Lung microvascular endothelial cell (primary cell): ENCODE measurements at places on chromosomes 6 and 20. TPM values are rescaled to one million over a fixed set of nuclear protein-coding genes. Genes with fewer than 3 reads are reported as not detected.

GRCh38 chr20:5316188-5317158 lies at the start of gene PROKR2:
Gene PROKR2, minus strand, starts transcription at chr20:5316954. Its CDS starts 2,585 bp downstream, at chr20:5314369.
- peak; percentile 6 for DNase-seq

GRCh38 chr6:25346064-25346463 lies 66.9 kb downstream of the CARMIL1 start:
- no peak for DNase-seq

DNA sequence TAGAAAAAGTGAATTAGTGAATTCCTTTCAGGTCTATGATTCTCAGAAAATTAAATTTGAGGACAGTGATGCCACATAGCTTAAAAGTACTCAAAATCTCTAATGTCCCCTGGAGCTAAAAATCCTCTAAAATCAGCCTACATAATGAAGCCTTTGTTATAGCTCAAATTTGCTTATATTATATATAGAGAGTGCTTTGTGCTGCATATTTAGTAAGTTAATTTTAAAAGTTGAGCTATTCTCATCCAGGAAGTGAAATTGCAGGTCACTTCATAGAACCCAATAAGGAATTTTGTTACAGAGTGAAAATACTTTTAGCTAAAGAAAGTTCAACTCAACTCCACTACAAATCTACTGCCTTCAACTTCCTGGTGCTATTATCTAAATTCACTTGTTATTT lies 507.5 kb upstream of the MAP3K7 start:
- DNase-seq: no peak

DNA sequence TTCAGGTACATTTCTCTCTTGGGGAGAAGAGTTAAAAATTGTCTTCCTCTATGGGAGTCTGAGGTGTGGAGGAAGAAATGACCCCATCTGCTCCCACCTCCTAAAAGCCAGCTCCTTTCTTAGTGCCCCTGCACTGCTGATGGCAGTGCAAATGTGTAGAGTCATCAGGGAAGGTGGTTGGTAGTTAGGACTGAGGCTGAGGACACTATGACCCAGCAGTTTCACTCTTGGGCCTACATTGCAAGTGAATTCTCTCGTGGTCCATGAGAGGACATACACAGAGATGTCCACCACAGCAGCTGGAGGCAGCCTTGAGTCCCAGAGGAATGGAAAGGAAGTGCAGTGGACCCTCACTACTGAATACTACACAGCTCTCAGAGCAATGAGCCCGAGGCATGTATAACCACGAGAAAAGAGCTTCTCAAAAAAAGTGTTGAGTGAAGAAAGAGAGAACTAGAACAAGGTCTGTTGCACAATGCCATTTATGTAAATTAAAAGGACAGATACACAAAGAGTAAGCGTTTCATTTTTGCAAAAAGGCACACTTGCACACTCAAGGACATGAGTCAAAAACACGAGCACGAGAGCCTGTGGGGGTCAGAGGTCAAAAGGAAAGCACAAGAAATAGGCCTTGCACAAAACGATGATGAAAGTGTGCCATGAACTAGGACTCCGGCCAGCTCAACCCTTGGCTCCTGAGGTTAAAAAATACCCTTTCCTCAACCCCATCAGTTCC lies 308.2 kb upstream of the PRND start:
- DNase-seq: no peak

- DNase-seq: no peak
Measured at GRCh38 chr20:51884561-51884960, 82.2 kb upstream of the SALL4 start.

- no peak for DNase-seq
Measured at GRCh38 chr6:37985355-37985754, 165.8 kb downstream of the ZFAND3 start.

DNA sequence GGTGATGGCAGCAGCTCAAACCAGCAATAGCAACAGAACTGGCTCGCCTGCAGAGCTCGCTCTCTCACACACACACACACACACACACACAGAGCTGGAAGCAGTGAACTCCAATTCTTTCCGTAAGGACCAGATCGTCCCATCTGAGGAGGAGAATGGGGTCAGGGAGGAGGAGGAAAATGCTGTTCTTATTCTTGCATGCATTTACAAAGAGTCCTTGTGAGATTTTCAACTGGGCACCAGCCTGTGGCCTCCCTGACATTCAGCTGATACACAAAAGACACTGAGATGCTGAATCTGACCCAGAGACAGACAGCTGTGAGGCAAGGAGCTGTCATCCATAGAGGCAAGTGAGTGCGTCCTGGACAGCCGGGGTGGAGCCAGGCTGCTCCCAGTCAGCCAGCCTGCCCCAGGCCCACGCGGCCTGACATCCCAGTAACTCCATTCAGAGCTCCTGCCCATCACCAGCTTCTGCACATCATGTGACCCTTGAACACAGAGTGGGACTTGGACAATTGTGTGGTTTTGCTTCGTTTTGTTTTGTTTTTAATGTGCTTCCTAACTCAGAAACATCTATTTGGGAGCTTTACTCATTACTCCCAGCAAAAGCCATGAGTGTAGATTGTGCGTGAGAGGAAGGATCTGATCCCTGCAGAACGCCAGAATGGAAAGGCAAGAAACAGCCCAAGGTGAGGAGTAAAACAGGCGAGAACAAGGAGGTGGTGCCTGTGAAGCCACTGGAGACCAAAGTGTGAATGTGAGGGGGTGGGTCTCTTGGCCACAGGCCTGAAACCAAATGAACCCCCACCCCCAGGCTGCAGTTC lies 2.1 kb downstream of the SERPINB9 start:
- DNase-seq: peak; percentile 55

DNA sequence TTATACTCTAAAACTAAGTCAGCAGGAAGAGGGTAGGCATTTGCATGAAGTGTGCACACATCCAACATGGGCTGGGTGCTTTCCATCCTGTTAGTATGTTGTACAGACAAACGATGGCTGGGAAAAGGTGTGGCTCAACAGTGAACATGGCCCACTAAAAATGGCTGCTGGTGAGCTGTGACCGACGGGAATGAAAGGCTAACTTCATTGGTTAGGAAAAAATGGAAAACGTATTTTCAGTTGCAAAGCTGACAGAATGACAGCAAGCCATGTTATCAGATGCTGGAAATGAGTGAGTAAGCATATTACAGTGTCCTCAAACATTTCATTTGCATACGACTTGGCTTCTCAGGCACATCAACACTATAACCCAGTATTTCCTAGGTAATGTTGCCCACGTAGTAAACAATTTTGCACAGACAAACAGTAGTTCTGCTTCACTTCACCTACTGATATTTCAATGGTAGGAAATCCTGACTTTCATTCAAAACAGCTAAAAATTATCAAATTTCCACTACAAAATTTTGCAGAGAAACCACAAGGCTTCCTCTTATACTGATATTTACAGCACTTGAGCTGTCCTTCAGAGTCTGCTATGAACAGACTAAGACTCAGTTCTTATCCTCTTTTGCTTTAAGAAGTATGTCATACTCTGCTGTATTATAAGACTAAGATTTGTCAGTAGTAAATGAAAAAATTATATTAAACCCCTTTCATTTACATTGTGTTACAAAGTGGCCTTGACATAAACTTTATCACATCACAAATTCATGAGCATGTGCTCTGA lies 98.9 kb downstream of the IRF4 start:
- no peak for DNase-seq

- no peak for DNase-seq
Measured at GRCh38 chr6:139275279-139276055, 16.3 kb downstream of the TXLNB start.

DNA sequence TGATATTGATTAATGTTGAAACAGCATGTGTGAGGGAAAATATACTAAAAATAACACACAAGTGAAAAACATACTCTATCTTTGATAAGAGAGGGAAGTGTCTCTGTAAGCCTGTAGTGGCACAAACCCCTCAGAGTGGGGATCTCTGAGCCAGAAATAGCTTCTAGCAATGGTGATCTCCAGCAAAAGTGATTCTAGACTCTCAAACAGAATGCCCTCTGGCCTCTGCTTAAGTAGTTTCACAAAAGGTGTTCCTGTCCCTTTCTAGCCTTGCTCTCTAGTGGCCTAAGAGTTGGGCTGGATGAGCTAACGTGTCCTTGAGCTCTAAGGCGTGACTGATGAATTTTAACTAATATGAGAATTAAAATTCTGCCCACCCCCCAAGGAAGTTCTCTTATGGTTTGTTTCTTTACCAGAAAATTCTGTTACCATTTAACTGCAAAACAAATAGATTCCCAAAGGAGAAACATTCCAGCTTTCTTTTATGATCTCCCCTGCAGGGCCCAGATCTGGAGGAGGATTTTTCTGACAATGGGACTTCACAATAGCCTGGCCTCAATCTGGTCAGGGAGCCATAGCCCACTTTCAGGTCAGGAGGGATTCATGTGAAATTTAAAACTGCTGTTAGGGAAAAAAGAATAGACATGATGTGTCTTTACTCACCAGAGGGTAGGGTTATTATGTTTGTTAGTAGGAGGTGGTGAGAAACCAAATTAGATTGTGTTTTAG lies 182.5 kb upstream of the LAMP5 start:
- DNase-seq: no peak

DNA sequence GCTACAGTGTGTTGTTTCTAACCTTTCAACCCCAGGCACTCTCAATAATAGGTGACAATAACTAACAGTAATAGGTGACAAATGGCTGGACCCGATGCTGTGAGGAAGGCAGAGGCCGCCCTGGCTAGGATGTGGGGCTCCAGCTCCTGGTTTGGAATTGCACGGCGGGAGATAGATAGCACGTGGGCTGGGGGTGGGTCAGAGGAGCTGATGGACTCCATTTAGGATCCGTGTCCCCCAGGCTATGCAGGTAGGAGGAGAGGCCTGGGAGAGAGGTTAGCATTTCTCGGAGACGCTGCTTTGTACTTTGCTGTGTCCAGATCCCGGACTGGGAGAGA lies 61.4 kb downstream of the EZR start:
- DNase-seq: no peak

DNA sequence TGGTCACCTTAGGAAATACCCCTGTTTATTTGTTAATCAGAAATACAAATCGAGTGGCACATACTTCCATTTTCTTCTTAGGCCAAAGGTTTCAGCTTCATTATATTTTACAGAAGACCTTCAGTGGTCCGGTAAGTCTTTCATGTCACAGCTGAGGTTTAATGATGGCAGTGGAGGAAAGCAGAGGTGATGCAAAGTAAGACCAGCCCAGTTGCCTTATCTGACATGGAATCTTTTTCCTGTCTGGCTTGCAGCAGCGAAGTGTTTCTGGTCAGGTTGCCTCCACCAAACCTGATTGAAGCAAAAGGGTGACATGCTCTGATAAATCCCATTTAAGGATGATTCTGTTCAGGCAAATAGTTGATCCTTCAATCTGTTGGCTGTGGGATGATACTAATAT lies 100.0 kb downstream of the PRDM1 start:
- no peak for DNase-seq

- no peak for DNase-seq
Measured at GRCh38 chr6:15329197-15329671, 83.4 kb downstream of the JARID2 start.

- DNase-seq: peak; percentile 58
Measured at GRCh38 chr6:7939184-7939863, 28.7 kb upstream of the TXNDC5 start.

GRCh38 chr6:157579467-157580031 lies 198.6 kb downstream of the ZDHHC14 start:
- DNase-seq: peak; percentile 78

GRCh38 chr20:61041481-61041880 lies 210.6 kb upstream of the CDH4 start:
- no peak for DNase-seq

- DNase-seq: no peak
Measured at GRCh38 chr6:119361209-119361608, 11.6 kb upstream of the MAN1A1 start.

- peak; percentile 42 for DNase-seq
Measured at GRCh38 chr20:52859156-52859876, 112.8 kb upstream of the TSHZ2 start.

DNA sequence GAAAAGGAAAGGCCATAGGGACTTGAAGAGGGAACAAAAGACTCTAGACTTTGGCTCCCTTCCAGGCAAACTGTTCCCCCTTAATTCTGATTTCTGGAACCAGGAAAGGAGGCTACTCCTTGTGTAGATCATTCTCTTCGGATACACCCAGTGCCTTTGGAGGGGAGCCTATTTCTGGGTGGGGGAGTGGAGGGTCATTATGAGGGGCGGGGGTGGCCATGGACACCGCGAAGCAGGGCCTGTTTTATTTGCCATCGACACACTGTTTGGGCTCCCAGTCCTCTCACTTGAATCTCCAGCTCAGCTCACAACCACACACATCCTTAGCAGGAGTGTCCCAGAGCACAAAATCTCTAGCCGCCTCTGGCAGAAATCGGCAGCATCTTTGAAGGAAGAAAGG lies 132.3 kb downstream of the PXDC1 start:
- no peak for DNase-seq

- DNase-seq: no peak
Measured at GRCh38 chr6:26743941-26744699, 84.6 kb upstream of the ZNF322 start.

DNA sequence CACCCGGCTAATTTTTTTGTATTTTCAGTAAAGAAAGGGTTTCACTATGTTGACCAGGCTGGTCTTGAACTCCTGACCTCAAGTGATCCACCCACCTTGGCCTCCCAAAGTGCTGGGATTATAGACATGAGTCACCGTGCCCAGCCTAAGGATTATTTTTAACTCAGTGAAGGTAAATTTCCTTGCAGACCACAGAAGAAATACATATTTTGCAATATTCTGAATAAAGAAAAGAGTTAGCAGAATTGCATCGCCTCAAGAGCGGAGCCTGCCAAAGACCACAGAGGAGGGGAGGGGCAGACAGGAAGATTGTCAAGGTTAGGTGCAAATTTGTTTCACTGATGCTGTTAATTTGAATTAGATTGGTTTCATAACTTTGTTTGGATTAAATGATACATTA lies 47.4 kb downstream of the SOD2 start:
- no peak for DNase-seq

GRCh38 chr20:24879875-24880274 lies 69.2 kb upstream of the CST7 start:
- DNase-seq: no peak

DNA sequence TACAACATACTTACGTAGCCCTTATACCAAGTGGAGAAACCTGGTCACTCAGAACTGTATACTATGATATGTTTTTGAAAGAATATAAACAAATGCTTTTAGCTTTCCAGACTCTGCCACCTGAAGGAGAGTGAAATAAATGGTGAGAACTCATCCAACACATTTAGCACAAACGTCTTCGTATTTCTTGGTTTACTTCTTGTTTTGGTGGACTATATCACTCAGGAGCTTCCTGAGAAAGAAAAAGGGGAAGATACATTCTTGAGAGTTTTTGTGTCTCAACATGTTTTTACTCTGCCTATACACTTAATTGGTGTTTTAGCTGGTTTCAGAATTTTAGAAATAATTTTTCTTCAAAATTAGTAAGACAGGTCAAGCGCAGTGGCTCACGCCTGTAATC lies 19.4 kb upstream of the CTAGE9 start:
- no peak for DNase-seq

- DNase-seq: no peak
Measured at GRCh38 chr6:93678841-93679454, 259.6 kb upstream of the EPHA7 start.

Gene FERMT1
- total RNA-seq: under 0.01 and 0.44 TPM in 2 replicates

Gene F13A1
- total RNA-seq: not detected in 2 replicates

Gene KCNQ2
- total RNA-seq: not detected in 2 replicates

Gene SOX4
- 61.7 and 109 TPM in 2 replicates for total RNA-seq

Gene FRK
- under 0.01 TPM in 2 replicates for total RNA-seq

Gene SMOC2
- total RNA-seq: not detected in 2 replicates

Gene BMP5
- total RNA-seq: not detected in 2 replicates

Gene TSBP1
- total RNA-seq: not detected in 2 replicates

Gene DCBLD1
- 24.4 and 32.3 TPM in 2 replicates for total RNA-seq

Gene NMBR
- not detected in 2 replicates for total RNA-seq

Gene NOX3
- not detected in 2 replicates for total RNA-seq

Gene ADNP
- total RNA-seq: 24.6 and 24.8 TPM in 2 replicates

Gene PSORS1C1
- 2.6 and 6.7 TPM in 2 replicates for total RNA-seq

Gene TAAR8
- not detected in 2 replicates for total RNA-seq
